ENCODE measurements at places on chromosomes 6 and 20. TPM values are rescaled to one million over a fixed set of nuclear protein-coding genes. Genes with fewer than 3 reads are reported as not detected.

Gene SALL4
- total RNA-seq = 1.3 TPM

Gene ATP9A
- total RNA-seq = 12.1 TPM

Gene LAMA2
- 5.3 TPM for total RNA-seq

Gene SUPT3H
- 1.2 TPM for total RNA-seq

Gene RRBP1
- 191 TPM for total RNA-seq

Gene BIRC7
- not detected for total RNA-seq

Gene CTNNBL1
- total RNA-seq = 41.4 TPM

Gene BEND3
- 0.75 TPM for total RNA-seq

Gene KCNG1
- 0.20 TPM for total RNA-seq

Gene RAD21L1
- not detected for total RNA-seq

Gene HCRTR2
- not detected for total RNA-seq

Gene GINS1
- 0.58 TPM for total RNA-seq

- DNase-seq = no peak
Measured at GRCh38 chr6:4920914-4921410, 82.9 kb downstream of the RPP40 start.

DNA sequence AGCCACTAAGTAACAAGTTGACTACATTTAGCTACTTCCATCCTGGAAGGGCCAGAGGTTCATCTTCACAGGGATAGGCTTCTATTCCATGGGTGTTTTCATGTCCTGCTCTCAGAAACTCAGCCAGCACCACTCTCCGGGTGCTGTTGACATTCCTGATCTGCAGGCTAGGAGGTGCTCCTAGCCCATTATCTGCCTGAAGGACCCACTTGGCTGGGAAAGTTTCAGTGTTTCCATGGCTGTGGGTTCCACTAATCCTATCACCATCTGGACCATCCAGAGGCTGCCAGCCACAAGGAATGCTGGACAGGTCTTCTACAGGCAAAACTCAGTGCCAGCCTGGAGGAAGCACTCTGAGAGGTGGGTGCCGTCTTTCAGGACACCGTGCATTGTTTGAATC lies 45.2 kb downstream of the HLA-G start:
- DNase-seq = no peak

- DNase-seq = no peak
Measured at GRCh38 chr6:112281821-112282615, 27.7 kb upstream of the LAMA4 start.

DNA sequence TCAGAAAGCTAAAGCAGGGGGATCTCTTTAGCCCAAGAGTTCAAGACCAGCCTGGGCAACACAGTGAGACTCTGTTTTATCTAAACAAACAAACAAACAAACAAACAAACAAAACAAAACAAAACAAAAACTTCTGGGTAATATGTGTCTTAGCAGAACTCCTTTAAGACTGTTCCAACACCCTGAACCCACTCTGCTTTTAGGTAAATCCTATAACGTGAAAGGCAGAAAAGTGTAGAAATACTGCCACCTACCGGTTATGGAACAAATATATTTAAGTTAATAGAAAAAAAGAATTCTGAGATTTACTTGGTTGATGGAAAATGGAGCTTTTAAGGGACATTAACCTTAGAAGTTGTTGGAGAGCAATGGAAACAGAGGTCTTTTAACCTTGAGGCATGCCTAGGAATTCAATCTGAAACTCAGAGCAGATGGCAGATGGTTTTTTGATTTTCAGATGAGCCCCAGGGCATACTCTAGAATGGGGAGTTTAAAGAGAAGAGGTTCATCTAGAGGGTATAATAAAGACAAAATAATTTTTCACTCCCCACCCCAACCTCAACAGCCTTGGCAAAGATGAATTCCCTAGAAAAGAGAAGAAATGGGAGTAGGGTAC lies 38.5 kb downstream of the SOD2 start:
- no peak for DNase-seq

DNA sequence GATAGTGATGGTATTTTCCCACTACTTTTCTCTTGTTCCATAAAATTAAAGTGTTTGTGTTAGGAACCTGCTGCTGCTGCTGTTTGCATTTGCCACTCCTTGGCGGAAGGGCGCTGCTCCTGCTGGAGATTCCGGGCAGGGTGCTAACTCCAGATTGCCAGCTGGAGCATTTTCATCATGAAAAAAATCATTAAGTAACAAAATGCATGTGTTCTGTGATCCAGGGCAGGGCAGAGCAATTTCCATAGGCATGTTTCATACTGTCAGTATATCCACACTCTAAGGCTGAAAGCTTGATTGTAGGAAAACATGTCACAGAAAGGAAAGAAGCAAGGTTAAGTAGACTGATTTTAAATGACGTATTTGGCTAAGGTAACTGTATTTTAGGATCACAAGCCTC lies 24.0 kb downstream of the PBOV1 start:
- DNase-seq = no peak

DNA sequence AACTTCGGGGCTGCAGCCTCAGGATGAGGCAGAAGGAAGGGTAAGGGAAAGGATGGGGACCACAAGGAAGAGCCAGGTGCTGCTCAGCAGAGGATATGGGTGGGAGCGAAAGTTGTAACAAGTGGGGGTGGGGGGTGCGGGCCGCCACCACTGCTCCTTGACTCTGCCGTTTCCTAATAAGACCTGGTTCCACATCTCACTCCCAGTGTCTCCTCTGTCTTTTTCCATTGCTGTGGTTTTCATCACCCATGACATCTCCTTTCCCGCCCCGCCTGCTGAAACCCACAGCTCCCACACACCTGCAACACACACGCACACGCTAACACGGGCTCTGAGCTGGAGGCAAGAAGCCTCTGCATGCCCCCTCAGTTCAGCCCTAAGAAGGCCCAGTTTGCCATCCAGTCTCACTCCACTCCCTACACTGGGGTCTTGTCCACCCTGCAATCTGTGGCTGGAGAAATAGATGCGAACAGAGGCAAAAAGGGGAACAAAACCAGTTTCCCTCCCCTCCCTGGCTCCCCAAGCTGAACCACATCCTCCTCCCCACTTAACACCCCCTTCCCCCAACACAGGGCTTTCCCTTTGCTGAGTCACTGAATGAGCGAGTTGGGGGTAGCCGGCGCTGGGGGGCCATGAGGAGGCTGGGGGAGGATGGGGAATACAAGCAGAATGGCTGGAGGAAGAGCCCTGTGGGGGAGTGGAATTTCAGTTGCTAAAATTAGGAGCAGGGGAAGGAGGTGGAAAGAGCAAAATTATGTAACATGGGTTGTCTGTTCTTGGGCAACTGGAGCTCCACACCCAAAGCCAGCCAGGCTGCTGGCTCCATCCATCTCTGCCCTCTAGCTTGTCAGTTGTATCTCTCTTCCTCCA lies 11.5 kb downstream of the NFKBIL1 start:
- DNase-seq = no peak

- DNase-seq = no peak
Measured at GRCh38 chr20:8399947-8400346, 267.9 kb downstream of the PLCB1 start.

GRCh38 chr6:90611543-90612312 lies 24.9 kb upstream of the MAP3K7 start:
- no peak for DNase-seq

DNA sequence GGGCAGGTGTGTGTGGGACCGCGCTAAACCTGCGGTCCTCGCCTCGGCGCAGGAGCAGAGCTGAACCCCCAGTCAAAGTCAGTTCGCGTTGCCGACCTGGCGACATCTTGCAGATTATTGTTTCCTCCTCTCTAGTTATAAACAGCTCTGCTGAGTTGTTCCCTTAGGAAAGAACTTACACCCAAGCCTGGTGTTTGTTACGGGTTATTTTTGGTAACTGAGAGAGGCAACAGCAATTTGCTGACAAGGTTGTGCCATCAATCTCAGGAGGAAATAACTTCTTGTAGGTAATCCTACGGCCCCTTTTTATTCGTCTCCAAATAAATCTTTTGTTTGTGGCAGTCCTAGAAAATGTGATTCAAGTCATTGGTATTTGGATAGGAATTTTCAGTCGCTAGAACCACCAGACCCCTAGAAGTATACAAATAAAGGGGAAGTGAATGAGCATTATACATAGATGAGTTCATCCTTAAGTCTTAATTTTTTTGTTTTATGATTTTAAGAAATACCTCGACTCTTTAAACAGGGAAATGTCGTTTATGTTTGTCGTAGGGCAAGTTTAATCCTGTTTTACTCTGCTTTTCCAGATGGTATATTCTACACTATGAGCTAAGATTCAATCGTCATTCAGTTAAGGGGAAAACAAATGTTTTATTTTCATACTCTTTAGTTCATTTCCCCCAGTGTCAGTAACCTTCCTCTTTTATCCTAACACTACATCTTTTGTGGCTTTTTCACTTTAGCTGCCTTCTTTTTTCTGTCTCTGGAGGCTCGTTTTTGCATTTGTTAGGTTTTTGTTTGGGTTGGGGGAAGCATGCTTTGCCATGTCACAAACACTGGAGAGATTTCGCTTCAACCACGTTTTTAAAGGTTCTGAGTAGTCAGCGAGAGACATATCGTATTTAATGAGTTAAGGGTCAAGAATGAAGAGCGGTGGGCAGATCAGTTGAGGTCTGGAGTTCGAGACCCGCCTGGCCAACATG lies 1.2 kb downstream of the PM20D2 start:
- no peak for DNase-seq

GRCh38 chr20:15515691-15516090 lies 1057.6 kb downstream of the KIF16B start:
- DNase-seq = no peak

GRCh38 chr6:169723991-169724493 lies 258 bp downstream of the PHF10 start:
- peak; percentile 54 for DNase-seq

GRCh38 chr20:4560667-4561066 lies 161.0 kb upstream of the PRND start:
- DNase-seq = no peak

- no peak for DNase-seq
Measured at GRCh38 chr6:13026557-13026956, 301.8 kb downstream of the TBC1D7 start.

- no peak for DNase-seq
Measured at GRCh38 chr6:148140772-148141557, 201.7 kb upstream of the SASH1 start.

GRCh38 chr20:23212011-23212410 lies 125.9 kb upstream of the CD93 start:
- DNase-seq = no peak

DNA sequence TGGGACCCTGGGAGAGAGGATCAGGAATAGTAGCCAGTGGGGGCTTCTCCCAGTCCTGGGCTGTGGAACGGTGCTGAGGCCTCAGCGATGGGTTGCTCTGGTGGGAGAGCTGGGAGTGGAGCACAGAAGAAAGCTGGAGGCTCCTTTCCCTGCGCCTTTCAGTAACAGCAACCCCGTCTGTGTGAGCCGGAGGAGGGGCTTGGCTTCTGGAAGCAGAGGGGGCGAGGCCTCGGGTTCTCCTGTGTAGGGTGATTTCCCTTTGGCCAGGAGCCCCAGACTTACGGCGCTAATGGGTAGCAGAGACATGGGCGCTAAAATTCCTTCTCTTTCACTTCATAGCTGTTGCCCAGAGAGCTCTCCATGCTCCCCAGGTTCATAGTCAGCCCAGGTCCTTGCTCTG lies 55.0 kb downstream of the DAAM2 start:
- no peak for DNase-seq

DNA sequence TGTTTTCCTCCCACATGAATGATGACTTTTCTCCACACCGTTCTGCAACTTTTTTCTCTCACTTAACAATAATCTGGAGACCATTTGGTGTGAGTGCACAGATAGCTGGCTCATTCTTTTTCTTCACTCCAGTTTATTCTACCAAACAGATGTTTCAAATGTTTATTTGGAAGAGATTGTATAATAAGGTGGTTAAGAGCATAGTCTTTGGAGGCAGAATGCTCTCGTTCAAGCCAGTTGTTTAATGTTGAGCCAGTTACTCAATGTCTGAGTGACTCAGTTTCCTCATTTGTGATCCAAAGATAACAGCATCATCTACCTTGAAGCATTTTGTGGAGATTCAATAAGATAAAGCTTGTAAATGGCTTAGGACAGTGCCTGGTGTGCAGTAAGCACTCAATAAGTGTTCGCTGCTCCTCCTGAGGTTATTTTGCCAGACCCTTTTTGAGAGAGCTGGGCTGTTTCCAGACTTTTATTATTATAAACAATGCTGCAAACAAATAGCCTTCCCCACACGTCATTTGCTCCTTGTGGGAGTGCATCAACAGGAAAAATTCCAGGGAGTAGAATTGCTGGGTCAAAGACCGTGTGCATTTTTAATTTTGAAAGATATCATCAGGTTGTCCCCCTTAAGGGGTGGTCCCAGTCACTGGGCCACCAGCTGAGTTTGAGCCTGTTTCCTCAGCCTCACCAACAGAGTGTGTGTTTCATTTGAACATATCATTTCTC lies 70.6 kb downstream of the VEGFA start:
- DNase-seq = no peak

GRCh38 chr6:154682633-154683125 lies 50.5 kb upstream of the SCAF8 start:
- no peak for DNase-seq

- no peak for DNase-seq
Measured at GRCh38 chr6:155964544-155964943, 508.9 kb upstream of the NOX3 start.

DNA sequence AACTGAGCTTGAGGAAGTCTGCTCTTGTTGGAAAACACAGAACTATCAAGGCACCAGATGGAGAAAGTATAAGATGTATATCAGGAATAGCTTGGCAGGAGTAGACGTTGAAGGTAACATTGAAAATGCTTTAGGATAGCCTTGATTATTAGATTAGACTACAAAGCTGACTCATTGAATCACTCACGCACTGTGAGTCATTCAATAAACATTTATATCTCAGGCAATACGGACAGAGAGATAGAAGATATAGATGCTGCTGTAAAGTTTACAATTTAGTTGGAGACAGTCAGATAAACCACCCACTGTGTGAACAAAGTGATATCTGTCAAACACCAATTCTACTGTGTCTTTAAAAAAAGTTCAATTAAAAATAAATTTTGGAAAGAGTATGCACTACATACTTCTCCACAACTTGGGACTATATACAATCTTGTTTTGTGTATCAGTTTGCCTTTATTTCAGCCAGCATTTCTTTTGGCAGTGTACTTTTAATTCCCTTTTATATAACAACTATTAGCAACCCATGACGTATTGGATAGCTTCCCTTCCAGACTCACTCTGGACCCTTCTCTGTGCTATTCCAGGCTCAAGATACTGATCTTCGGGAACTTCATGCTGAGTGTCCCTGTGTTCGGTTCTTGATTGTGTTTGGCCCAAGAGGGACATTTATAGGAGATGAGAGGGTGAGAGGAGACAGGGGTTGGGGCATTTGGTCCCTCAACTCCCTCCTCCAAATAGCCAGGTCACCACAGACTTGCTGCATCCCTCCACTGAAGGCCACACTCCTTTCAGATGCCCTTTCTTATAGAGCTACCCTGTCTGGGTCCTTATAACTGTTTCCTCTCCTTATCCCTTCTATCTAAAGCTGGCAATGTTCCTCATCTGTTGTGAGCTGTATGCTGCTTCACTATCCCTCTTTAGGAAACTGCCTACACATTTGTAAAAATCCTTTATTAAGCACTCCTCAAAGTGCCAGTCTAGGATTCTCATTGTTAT lies 176.6 kb upstream of the PTPRK start:
- DNase-seq = no peak

Data from left lobe of liver (tissue), 2 donors.